CD4-positive, alpha-beta T cell (primary cell): ENCODE measurements at places on chromosomes 7 and 10. TPM values are rescaled to one million over a fixed set of nuclear protein-coding genes. Genes with fewer than 3 reads are reported as not detected.

UPF2 gene
- 14.5 TPM for total RNA-seq

SLC16A12 gene
- total RNA-seq: not detected

OSBPL3 gene
- total RNA-seq: 25.9 TPM

CCL24 gene
- not detected for total RNA-seq

FBXL13 gene
- 0.89 TPM for total RNA-seq

- DNase-seq: no peak
- H3K36me3 ChIP-seq: peaks cover 22% of the 10 kb centered on the region
- H3K27ac ChIP-seq: no peak overlapping the region
- no peaks in the 10 kb centered on the region for H3K4me1 ChIP-seq
These were observed 32.1 kb downstream of the ZNF783 start for GRCh38 chr7:149293946-149294633.

DNA sequence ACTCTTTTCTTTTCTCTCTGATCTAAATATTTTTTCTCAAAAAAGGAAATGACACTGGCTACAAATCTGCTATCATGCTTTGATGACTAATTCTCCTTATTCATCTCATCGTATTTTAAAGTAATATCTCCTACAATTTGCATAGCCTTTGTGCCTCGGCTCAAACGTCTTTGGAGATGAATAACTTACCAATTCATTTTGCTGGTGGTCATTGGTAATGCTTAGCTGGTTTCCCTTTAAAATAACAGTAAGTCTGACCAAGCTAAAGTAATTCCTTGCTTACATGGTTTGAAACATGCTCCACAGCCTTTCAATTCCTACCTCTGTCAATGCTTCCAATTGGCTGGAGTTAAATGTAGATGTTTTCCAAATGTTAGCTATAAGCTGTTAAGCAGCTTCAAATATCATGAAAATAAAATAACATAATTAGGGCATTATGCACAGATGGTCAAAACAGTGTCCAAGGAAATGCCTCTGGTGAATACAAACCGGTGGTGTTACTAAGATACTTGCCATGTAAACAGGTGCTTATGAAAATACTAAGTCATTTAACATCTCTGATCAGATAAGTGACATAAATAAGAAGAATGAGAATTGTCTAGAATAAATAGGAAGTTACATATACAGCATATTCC, 435.0 kb downstream of the POM121L12 start:
- H3K4me1 ChIP-seq: no peaks in the 10 kb centered on the region
- H3K27ac ChIP-seq: no peak overlapping the region
- no peak for DNase-seq
- H3K4me3 ChIP-seq: no peak overlapping the region

DNA sequence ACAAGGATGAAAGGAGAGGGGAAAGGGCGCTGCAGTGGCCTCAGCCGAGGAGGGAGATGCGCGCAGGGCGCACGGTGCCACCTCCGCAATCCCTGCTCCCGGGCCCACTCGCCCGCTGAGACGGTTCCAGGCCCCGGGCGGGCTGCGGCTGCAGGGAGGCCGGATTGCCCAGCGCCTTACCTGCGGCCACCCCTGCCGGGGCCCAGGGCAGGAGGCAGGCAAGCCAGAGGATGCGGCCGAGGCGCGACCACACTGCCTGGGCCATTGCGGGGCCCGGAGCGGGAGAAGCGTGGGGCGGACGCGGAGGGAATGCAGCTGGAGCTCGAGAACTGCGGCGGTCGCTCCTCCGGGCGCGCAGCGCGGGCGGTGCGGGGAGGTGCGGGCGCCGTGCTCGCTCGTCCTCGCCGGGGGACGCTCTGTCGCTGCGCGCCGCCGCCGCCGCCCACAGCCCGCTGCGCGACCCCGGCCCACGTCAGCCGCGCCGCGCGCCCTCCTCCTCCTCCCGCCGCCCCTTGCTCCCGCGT, at the start of gene TMEM130:
TMEM130 (minus strand) TSS at position 418 of the 524 bp plus-strand sequence; CDS start at position 265, 153 bp downstream.
- no peak for DNase-seq
- H3K4me1 ChIP-seq: peaks cover 21% of the 10 kb centered on the region
- H3K27ac ChIP-seq: no peak within 1 kb of the TSS
- no peaks in the 10 kb centered on the region for H3K36me3 ChIP-seq

DNA sequence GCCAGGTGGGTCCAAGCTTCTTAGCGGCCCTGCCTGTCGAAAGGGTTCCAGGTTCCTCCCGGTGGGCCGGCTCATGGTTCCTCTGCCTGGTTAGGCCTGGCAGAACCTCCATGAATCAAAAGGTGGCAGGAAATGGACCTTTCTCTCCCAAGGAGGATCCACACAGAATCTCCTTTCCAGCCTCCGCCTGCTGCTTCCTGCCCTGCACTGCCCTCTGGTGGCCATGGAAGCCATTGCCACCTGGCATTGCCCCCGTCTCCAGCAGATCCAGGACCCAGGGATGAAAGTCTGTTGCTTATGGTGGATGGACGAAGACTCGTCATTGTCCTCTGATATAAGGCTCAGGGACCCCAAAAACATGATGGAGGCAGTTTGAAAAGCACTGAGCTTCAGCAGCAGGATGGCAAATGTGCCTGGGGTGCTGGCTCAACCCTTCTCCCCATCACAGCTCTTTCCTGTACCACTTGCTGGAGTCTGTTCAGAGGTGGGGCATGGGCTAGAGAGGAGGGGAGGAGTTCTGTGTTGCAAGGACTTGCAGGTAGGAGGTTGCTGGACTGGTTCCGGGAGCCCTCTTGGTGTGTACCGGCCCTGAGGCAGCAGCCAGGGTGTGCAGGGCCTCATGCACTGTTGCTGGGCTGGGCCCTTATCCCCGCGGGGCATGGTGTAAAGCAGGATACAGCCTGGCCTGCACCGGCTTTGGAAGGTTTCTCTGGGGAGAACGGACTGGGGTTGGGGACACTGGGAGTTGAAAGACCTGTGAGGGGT, 11.3 kb upstream of the INMT start:
- peaks cover 51% of the 10 kb centered on the region for H3K4me1 ChIP-seq
- H3K27me3 ChIP-seq: no peaks in the 10 kb centered on the region
- peak; percentile 72 for DNase-seq
- no peaks in the 10 kb centered on the region for H3K36me3 ChIP-seq

- peak overlapping the region; percentile 0 for H3K27ac ChIP-seq
- peaks cover 33% of the 10 kb centered on the region for H3K4me1 ChIP-seq
- DNase-seq: no peak
- no peaks in the 10 kb centered on the region for H3K27me3 ChIP-seq
- H3K4me3 ChIP-seq: peak overlapping the region; percentile 26
- no peaks in the 10 kb centered on the region for H3K36me3 ChIP-seq
These were observed 110.9 kb downstream of the SGMS1 start for GRCh38 chr10:50512743-50513416.

GRCh38 chr7:155269766-155270585, 27.7 kb upstream of the INSIG1 start:
- no peak overlapping the region for H3K4me3 ChIP-seq
- no peaks in the 10 kb centered on the region for H3K36me3 ChIP-seq
- no peaks in the 10 kb centered on the region for H3K4me1 ChIP-seq
- no peak overlapping the region for H3K27ac ChIP-seq

DNA sequence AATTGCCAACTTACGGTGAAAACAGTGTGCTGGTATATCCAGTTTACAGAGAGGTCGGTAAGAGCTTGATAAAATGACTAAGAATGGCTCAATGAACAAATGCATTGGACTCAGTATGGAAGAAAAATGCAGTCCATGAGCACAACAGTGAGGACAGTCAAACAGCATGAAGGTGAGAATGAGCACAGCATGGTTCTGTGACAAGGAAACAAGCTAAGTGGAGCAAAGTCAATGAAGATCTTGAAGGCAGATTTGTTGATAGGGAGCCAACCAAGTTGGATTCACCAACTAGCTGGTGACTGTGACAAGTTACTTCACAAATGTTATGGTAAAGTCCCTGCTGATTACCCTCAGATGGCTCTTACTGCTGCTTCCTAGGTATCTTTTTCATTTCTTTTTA, 75.9 kb downstream of the SHOC2 start:
- H3K27ac ChIP-seq: no peak overlapping the region
- H3K36me3 ChIP-seq: peaks cover 4% of the 10 kb centered on the region
- H3K4me1 ChIP-seq: peaks cover 6% of the 10 kb centered on the region
- H3K27me3 ChIP-seq: no peaks in the 10 kb centered on the region
- no peak overlapping the region for H3K4me3 ChIP-seq
- no peak for DNase-seq

GRCh38 chr10:49174261-49174925, 13.8 kb downstream of the TMEM273 start:
- H3K27me3 ChIP-seq: no peaks in the 10 kb centered on the region
- no peak for DNase-seq
- no peaks in the 10 kb centered on the region for H3K36me3 ChIP-seq
- no peak overlapping the region for H3K4me3 ChIP-seq
- H3K4me1 ChIP-seq: peaks cover 23% of the 10 kb centered on the region

GRCh38 chr7:40542982-40543741, 408.4 kb downstream of the SUGCT start:
- H3K36me3 ChIP-seq: no peaks in the 10 kb centered on the region
- no peak overlapping the region for H3K4me3 ChIP-seq
- H3K4me1 ChIP-seq: no peaks in the 10 kb centered on the region

GRCh38 chr7:157485361-157485831, 148.6 kb downstream of the DNAJB6 start:
- H3K36me3 ChIP-seq: no peaks in the 10 kb centered on the region
- H3K27ac ChIP-seq: no peak overlapping the region
- no peak overlapping the region for H3K4me3 ChIP-seq
- DNase-seq: no peak
- no peaks in the 10 kb centered on the region for H3K27me3 ChIP-seq

- peaks cover 6% of the 10 kb centered on the region for H3K27me3 ChIP-seq
- no peak for DNase-seq
- H3K4me1 ChIP-seq: no peaks in the 10 kb centered on the region
- no peak overlapping the region for H3K27ac ChIP-seq
These were observed 158.7 kb upstream of the LANCL2 start for GRCh38 chr7:55206235-55207029.

GRCh38 chr7:17016402-17017010, 134.7 kb upstream of the AGR3 start:
- no peak for DNase-seq
- H3K27me3 ChIP-seq: no peaks in the 10 kb centered on the region
- no peaks in the 10 kb centered on the region for H3K4me1 ChIP-seq
- no peaks in the 10 kb centered on the region for H3K36me3 ChIP-seq
- no peak overlapping the region for H3K4me3 ChIP-seq

DNA sequence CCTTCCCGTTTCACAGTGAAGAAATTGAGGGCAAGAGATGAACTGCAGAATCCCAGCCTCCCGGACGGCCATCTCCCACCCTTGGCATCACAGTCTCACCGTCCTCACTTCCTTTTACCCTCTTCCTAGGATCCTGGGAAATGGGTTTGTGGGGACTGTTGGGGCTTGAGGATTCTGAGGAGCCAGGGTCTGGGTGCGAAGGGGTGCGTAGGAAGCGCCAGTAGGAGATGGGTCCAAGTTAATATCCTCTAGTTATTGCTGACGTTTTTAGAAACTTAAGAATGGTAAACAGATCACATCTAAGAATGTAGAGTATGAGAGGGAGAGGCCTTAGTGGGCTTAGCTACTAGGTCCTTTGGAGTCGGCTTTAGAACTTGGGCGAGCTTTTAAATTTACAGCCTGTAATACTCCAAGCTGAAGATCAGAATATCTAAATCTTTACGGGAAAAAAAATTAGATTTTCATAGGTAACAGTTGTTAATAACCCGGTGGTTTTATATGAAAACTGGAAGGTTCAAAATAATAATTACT, 696 bp downstream of the MALSU1 start:
- peaks cover 18% of the 10 kb centered on the region for H3K36me3 ChIP-seq
- DNase-seq: no peak
- peak overlapping the region; percentile 93 for H3K4me3 ChIP-seq
- H3K27ac ChIP-seq: peak overlapping the region; percentile 74
- H3K4me1 ChIP-seq: peaks cover 35% of the 10 kb centered on the region
- H3K27me3 ChIP-seq: no peaks in the 10 kb centered on the region

GRCh38 chr7:27576360-27576944, 86.2 kb downstream of the HIBADH start:
- no peak overlapping the region for H3K4me3 ChIP-seq

DNA sequence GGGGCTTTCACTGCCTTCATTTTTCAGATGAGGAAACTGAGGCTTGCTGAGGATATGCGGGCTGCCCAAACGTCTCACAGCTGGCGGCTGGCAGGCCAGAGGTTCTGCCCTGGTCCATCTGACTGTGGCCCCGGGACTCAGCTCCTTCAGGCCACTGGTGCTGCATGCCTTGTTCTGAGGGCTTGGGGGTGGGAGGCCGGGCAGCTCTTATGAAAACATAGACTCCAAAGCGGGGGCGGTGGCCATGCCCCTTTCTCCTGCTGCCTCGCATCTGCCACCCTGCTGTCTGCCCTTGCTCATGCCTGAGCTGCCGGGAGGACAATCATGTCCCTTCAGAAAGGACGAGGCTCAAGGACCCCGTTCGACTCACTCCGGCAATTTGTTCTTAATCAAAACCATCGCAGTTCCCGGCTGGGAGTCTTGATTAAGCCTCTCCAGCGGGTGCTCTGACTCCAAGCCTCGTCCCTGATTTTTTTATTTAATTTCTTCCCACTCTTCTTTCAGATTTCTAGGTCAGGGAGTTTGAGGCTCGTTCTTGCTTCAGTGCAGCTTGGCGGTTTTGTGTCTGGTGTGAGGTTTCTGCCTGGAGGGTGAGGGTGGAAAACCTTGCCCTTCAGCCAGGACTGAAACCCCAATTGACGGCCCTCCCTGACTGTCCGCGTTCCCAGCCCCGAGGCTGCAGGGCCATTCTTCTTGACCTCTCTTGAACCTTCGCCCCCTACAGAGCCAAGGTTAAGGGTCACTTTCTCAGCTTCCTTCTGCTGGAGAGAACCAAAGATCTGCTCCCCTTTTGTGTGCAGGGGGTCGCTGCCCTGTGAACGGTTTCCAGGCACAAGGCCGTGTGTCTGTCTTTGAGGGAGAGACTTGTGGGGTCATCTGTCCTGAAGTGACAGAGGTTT, 120.8 kb downstream of the DNAJB6 start:
- no peak overlapping the region for H3K27ac ChIP-seq
- H3K4me3 ChIP-seq: no peak overlapping the region
- H3K4me1 ChIP-seq: peaks cover 9% of the 10 kb centered on the region
- H3K27me3 ChIP-seq: no peaks in the 10 kb centered on the region
- H3K36me3 ChIP-seq: no peaks in the 10 kb centered on the region
- no peak for DNase-seq

- H3K4me3 ChIP-seq: no peak overlapping the region
- H3K36me3 ChIP-seq: peaks cover 31% of the 10 kb centered on the region
- peaks cover 68% of the 10 kb centered on the region for H3K4me1 ChIP-seq
- DNase-seq: no peak
These were observed 81.0 kb downstream of the RNF216 start for GRCh38 chr7:5700391-5700985.

DNA sequence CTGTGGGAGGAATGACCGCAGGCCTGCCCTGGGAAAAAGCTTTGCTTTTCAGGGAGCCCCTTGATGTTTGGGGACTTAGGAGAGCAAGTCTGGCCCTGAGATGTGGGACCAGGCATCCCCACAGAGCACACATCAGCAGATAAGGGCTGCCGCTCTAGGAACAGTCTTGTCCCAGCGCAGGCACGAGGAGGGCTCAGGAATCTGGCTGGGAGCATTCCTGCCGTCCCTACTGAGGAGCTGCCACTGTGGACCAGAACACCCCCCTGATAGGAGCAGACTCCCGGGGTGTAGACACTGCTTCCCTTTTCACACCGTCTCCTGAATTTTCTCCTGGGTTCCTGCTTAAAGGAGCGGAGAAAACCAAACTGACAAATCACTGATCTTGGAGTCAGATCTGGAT, 232.3 kb downstream of the CUX1 start:
- no peaks in the 10 kb centered on the region for H3K27me3 ChIP-seq
- no peak for DNase-seq
- H3K36me3 ChIP-seq: no peaks in the 10 kb centered on the region
- no peak overlapping the region for H3K4me3 ChIP-seq
- H3K27ac ChIP-seq: no peak overlapping the region

GRCh38 chr7:108028111-108028510, 25.1 kb upstream of the LAMB1 start:
- peaks cover 2% of the 10 kb centered on the region for H3K27me3 ChIP-seq
- no peak overlapping the region for H3K27ac ChIP-seq
- DNase-seq: no peak

- no peak overlapping the region for H3K4me3 ChIP-seq
- H3K27ac ChIP-seq: no peak overlapping the region
- H3K36me3 ChIP-seq: no peaks in the 10 kb centered on the region
- no peak for DNase-seq
- H3K27me3 ChIP-seq: no peaks in the 10 kb centered on the region
These were observed 273.4 kb downstream of the PRPF18 start for GRCh38 chr10:13859979-13860654.
